Activated effector memory CD4-positive, alpha-beta T cell treated with anti-CD3 and anti-CD28 coated beads, Interleukin-2, amount 50 U/mL, for 16 hours (primary cell): ENCODE measurements at places on chromosomes 12 and 14.
A peak's percentile ranks its signal among the peaks of the same experiment; 100 is the strongest.

GRCh38 chr12:43102546-43103264 lies 449.3 kb downstream of the ADAMTS20 start:
- DNase-seq, result no peak

GRCh38 chr12:44077294-44077693 lies 241.4 kb downstream of the TMEM117 start:
- no peak for DNase-seq

DNA sequence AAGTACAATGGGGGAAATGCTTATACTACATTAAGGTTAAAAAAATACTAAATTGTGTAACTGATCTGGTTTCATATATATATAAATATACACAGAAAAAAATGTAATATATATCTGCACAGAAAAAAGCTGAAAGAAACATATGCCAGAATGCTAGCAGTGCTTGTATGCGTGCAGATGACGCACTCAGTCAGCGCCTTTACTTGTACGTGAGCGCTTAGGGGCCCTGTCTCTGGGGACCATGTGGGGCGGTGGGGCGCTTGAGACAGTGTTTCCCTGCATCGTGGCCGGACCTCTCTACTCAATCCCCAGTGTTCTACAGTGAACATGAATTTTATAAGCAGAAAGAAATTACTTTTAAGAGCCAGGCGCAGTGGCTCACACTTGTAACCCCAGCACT lies 7.0 kb downstream of the ANKRD9 start:
- no peak for DNase-seq

- no peak for DNase-seq
Observed at GRCh38 chr12:67475725-67476124, 172.8 kb upstream of the DYRK2 start.

- DNase-seq, result peak; percentile 57
Observed at GRCh38 chr14:102827716-102828115, 50.5 kb downstream of the TRAF3 start.

- DNase-seq, result no peak
Observed at GRCh38 chr14:103404920-103405319, 19.7 kb downstream of the MARK3 start.

- DNase-seq, result no peak
Observed at GRCh38 chr14:21063479-21063878, 5.9 kb downstream of the RNASE8 start.

- no peak for DNase-seq
Observed at GRCh38 chr14:99315197-99315596, 43.2 kb upstream of the BCL11B start.

DNA sequence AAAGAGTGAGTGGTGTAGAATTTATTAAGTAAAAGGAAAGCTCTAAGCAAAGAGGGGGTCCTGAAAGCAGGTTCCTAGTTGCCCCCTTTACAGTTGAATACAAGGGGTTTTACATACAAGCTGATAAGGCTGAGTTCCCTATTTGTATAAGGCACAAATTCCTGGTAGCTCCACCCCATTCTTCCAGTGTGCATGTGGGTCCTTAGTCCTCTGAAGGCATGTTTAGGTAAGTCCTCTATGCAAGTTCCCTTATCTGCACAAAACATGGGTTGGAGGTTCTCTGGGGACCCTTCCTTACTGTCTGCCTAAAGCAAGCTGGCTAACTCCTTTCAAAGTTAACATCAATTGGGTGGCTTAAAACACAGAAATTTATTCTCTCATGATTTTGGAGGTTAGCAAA lies 2.9 kb upstream of the FAR2 start:
- DNase-seq, result no peak

DNA sequence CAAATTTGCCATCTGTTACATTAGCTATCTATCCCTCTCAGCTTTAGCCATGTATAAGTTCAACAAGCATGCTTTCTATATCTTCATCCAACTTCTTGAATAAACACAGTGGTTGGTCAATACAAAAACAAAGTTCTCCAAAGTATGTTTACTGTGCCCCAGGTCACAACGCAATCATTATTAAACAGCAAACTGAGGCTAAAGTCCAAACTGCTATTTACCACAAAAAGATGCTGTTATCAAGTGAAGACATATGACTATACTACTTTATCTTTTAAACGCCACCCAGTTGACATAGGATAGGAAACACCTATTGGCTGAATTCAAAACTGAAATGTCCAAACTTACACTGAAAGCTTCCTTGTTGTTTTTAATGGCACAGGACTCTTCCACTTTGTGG lies 11.7 kb downstream of the ZCCHC8 start:
- DNase-seq, result no peak

- peak; percentile 83 for DNase-seq
Observed at GRCh38 chr12:12008232-12008850, 62.4 kb upstream of the BCL2L14 start.

GRCh38 chr12:5505751-5506150 lies 73.8 kb downstream of the NTF3 start:
- DNase-seq, result no peak

- DNase-seq, result no peak
Observed at GRCh38 chr14:104972301-104973134, 5.7 kb downstream of the AHNAK2 start.

DNA sequence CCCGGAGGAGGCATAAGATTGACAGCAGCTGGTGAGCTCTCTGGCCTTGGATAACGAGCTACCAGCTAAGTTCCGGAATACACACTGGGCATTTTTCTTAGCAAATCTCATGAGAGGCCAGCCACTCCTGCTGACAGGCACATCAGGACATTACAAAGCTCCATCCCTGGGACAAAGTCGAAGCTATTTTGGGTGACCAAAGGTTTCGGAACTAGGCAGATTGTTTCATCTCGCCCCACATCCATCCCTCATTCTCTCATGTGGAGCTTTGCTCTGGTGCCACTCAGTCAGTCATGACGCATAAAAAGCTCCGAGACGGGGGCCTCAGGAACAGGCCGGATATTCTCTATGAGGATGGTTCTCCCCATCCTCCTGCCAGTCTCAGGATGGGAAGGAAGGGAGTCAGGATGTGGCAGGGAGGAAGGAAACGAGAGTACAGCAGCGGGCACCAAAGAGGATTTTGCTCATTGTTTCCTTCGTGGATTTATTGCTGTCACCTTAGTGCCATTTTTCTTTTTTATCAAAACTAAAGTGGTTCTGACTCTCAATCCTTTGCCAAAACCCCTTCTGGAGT lies 253.1 kb upstream of the FKBP4 start:
- DNase-seq, result no peak

- no peak for DNase-seq
Observed at GRCh38 chr12:1635301-1636095, 6.5 kb downstream of the WNT5B start.

- DNase-seq, result no peak
Observed at GRCh38 chr12:71415336-71416231, 24.0 kb upstream of the LGR5 start.

DNA sequence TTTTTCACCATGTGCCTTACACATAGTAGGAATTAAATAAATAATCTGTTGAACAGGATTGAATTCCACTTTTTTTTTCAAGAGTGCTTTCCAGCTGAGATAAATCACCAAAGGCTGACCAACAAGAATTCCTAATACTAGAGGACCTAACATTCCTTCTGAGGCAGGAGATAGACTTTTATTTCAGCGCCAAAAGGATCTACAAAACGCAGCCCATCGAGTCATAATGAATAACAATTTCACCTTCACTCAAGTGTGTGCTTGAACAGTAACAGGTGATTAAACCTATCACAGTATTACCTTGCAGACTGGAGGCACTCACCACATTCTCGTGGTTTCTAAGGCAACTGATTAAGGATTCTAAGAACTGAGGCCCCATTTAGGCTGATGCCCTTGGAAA lies 224.3 kb upstream of the ATP2B1 start:
- no peak for DNase-seq

DNA sequence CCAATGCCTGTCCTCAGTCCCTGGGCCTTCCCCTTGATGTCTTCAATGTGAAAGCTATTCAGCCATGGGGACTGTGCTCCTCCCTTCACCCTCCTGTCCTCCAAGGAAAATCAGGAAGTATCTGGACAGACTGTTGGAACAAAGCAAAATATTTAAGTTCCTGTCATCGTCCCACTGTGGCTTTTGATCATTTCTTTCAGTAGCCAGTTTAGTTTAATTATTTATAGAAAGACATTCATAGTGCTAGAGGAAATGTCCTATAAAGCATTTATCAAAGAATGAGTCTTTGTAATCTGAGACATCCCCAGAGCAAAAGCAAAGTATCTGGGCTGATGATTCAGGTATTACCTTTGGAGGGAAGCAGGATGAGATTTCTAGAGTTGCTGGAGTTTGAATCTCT lies 254.1 kb downstream of the NRXN3 start:
- no peak for DNase-seq

GRCh38 chr14:51933191-51933590 lies 56.2 kb upstream of the RTRAF start:
- DNase-seq, result no peak

DNA sequence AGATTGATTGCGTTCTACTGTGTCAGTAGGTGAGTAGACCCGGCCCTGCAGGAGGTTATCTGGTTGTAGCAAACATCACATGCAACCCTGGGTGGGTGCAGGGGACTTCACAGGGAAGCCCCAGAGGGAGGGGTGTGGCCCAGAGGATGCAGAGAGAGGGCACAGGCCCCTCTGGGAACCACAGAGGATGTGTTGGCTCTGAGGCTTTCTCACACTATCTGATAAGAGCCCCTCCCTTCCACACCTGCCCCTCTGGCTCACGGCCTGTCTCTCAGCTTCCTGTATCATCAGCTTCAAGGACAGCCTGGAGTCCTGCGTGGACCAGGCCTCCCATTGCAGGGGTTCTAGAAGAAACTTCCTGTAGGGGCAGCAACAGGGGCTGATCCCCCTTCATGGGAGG lies 101.9 kb downstream of the RIN3 start:
- peak; percentile 84 for DNase-seq

- DNase-seq, result no peak
Observed at GRCh38 chr12:109273354-109273753, 35.7 kb downstream of the FOXN4 start.

GRCh38 chr12:13179211-13180074 lies 17.1 kb upstream of the EMP1 start:
- peak; percentile 82 for DNase-seq

GRCh38 chr12:76786986-76787385 lies 23.1 kb downstream of the ZDHHC17 start:
- no peak for DNase-seq

- DNase-seq, result no peak
Observed at GRCh38 chr12:12938541-12938940, 13.4 kb downstream of the GPRC5D start.

GRCh38 chr14:42424501-42424900 lies 817.8 kb downstream of the LRFN5 start:
- DNase-seq, result no peak

- peak; percentile 58 for DNase-seq
Observed at GRCh38 chr12:34396861-34397590, 374.7 kb downstream of the ALG10 start.

DNA sequence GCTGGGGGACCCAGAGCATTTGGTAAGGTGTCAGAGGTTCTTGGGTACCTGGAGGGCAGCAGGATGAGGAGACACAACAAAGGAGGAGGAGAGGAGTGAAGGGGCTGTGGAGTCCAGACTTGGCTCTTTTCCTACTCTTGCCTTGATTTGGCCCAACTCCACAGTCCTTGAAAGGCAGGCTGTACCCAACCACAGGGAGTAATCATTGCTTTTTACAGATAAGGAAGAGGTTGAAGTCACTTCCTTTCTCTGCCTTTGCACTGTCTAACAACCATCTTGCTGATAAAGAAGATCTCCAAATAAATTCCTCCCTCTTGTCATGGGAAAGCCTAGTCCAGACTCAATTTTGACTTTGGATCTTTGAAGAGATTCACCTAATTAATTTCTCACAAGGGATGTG lies 226.8 kb upstream of the HMGA2 start:
- DNase-seq, result no peak

GRCh38 chr14:74867673-74868072 lies 8.3 kb downstream of the PROX2 start:
- peak; percentile 80 for DNase-seq

GRCh38 chr12:6201826-6202225 lies 1.6 kb downstream of the CD9 start:
- DNase-seq, result no peak

GRCh38 chr12:113831016-113831415 lies 135.1 kb downstream of the RBM19 start:
- no peak for DNase-seq

DNA sequence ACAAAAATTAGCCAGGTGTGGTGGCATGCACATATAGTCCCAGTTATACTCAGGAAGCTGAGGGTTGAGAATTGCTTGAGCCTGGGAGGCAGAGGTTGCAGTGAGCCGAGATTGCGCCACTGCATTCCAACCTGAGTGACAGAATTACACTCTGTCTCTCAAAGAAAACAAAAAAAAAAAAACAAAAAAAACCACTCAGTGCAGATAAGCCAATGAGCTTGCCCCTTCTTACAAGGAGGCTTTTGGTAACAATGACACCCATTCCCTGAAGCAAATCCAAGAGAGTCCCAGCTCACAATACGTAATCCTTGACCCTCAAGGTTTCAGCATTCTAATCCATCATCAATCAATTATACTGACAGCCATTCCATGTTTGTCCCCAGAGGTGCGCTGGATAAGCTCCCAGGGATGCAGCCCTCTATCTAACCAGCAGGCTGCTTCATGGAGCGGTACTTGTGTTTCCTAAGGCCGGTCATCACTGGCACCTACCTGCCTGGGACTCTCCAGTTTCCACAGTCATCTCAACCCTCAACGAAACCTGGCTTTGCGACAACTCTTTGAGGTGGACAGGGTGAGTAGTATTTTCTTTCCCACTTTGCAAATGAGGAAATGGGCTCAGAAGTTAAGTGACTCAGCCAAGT lies 12.4 kb downstream of the GCN1 start:
- DNase-seq, result no peak

DNA sequence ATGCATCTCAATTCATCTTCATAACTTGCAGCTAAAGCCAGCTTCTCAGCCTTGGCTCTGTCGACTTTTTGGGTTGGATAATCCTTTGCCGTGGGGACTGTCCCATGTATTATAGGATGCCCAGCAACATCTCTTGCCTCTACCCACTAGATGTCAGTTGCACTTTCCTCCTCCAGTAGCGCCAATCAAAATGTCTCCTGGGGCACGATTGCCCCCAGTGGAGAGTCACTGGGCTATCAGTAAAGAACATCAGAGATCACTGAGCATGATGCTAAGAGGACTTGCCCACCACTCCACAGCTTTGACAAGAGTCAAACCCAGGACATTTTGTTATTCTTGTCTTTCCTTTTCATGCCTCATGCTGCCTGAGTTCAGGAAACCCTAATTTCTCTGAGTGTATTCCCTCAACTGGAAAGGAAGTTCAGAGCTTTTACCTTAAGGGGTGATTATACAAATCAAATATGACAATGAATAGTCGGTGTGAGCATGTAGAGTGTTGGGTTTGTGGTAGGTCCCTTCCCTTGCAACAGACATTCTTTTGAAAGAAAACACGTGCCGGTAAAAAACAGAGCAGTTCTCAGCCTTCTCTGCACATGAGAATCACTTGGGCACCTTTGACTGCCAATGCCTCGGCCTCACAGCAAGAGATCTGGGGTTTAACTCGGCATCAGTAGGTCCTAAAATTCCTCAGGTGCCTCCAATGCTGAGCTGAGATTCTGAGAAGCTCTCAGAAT lies 980.6 kb downstream of the VRK1 start:
- DNase-seq, result no peak

DNA sequence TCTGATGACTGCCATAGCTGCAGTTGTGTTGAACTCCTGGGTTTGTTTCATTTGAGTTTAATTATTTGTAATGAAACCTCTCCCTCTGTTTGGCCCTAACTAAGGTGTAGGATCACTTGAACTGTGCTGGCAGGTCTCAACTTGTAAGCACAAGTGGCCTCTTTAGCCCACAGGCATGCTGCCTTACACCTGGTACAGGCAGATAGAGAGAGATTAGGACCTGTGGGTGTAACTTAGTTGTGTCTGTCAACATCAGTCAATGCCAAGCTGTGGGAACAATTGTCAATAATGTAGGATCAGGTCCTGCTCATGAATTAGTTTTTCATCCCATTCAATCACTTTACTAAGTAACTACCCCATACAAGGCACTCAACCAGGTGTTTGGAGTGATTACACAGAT lies 263.0 kb upstream of the G2E3 start:
- no peak for DNase-seq
